Muscle of leg (tissue), 16 donors: ENCODE measurements at places on chromosomes 2 and 18. TPM values are rescaled to one million over a fixed set of nuclear protein-coding genes. Genes with fewer than 3 reads are reported as not detected.

DNA sequence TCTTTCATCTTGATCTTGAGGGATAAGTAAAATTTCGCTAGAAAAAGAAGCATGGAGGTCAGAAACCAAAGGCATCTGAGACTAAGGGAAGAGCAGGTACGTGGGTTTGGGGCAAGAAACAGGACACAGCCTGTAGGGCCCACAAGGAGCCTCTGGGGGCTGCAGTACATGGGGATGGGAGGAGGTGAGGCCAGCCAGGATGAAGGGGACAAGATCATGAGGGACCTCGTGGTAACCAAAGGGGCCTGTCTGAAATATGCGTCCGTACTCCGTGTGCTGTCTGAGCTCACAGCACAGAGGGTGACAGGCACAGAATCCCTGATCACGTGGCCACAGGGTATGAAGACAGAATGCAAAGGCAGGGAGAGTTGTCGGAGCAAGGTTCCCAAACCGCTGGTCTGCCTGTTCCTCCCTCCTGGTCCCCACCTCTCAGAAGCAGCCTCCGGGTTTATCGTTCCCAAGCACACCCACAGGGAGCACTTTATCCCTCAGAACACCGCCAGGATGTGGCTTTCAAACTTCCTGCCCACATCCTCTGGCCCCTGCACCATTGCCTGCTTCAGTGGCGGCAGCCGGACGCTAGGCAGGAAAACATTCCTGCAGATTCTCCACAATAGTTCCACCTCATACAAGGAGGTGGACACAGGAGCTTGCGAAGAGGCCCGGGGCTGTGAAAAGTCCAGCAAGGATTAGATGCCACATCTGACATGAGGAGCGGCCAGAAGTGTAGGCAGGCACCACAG is 12.0 kb downstream of the TMEM163 start:
- peaks cover 11% of the 10 kb centered on the region for H3K27me3 ChIP-seq
- no peaks in the 10 kb centered on the region for H3K36me3 ChIP-seq
- no peak for DNase-seq
- H3K4me1 ChIP-seq: peaks cover 6% of the 10 kb centered on the region

GRCh38 chr18:47915229-47915628 is 15.2 kb downstream of the SMAD2 start:
- no peaks in the 10 kb centered on the region for H3K27me3 ChIP-seq
- peaks cover 4% of the 10 kb centered on the region for H3K4me1 ChIP-seq
- DNase-seq: no peak
- no peak overlapping the region for H3K27ac ChIP-seq
- H3K36me3 ChIP-seq: no peaks in the 10 kb centered on the region

DNA sequence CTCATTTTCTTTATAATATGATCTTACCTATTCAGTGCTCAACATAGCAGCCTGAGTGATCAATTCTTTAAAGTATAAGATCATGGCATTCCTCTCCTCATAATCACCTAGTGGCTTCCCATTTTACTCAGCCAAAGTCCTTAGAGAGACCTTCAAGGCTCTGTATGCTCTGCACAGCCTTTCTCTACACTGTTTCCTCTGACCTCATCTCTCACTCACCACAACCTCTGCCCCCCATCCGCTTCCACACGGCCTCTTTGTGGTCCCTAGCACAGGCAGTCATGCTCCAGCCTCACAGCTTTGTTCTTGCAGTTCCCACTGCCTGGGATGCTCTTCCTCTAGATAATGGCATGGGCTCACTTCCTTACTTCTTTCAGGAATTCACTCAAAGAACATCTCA is 109.2 kb downstream of the HIBCH start:
- H3K36me3 ChIP-seq: peaks cover 13% of the 10 kb centered on the region
- no peak overlapping the region for H3K27ac ChIP-seq
- no peak for DNase-seq
- H3K27me3 ChIP-seq: no peaks in the 10 kb centered on the region

- no peaks in the 10 kb centered on the region for H3K27me3 ChIP-seq
- peaks cover 7% of the 10 kb centered on the region for H3K4me1 ChIP-seq
- peaks cover 12% of the 10 kb centered on the region for H3K36me3 ChIP-seq
- DNase-seq: no peak
- no peak overlapping the region for H3K27ac ChIP-seq
Measured at GRCh38 chr2:236131073-236131692, 37.0 kb downstream of the GBX2 start.

- H3K4me1 ChIP-seq: no peaks in the 10 kb centered on the region
- DNase-seq: no peak
- H3K27me3 ChIP-seq: no peaks in the 10 kb centered on the region
- H3K27ac ChIP-seq: no peak overlapping the region
- H3K4me3 ChIP-seq: no peak overlapping the region
Measured at GRCh38 chr2:142445551-142446072, 314.8 kb upstream of the LRP1B start.

DNA sequence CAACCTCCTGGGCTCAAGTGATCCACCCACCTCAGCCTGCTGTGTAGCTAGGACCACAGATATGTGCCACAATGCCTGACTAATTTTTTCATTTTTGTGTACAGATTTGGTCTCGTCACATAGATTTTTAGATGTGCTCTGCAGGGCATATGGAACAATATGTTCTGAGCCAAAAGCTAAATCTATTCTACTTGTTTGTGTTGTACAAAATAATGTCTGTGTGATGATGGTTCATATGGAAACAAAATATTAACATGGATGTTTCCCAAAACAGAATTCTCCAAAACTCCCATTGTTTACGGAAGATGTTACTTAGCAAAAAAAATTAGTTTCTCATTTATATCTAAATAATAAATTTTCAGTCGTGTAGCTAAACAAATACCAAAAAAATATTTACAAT is 12.6 kb upstream of the KLHL23 start:
- DNase-seq: peak; percentile 82
- H3K36me3 ChIP-seq: no peaks in the 10 kb centered on the region
- H3K27ac ChIP-seq: no peak overlapping the region
- no peaks in the 10 kb centered on the region for H3K27me3 ChIP-seq

DNA sequence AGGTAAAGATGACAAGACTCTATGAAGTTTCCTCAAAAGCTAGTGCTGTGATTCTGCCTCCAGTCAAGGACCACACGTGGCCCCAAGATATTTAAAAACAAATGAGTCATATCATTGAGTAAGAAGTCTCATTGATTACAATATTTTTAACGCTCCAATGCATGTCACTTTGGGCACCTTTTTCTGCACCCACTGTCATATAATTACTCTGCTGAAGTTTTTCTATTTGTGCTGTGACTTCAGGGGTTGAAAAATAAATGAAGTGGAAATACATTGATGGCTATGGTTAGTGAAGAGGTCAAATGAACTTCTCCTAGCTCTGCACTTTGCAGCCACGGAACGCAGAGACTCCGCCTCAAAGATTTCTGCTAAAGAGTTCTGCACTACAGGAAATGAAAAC is 344.3 kb upstream of the KYNU start:
- no peak overlapping the region for H3K27ac ChIP-seq
- no peaks in the 10 kb centered on the region for H3K4me1 ChIP-seq
- no peaks in the 10 kb centered on the region for H3K36me3 ChIP-seq
- no peak overlapping the region for H3K4me3 ChIP-seq
- H3K27me3 ChIP-seq: no peaks in the 10 kb centered on the region

- H3K36me3 ChIP-seq: no peaks in the 10 kb centered on the region
- H3K27me3 ChIP-seq: no peaks in the 10 kb centered on the region
- H3K4me1 ChIP-seq: peaks cover 2% of the 10 kb centered on the region
- peak; percentile 62 for DNase-seq
Measured at GRCh38 chr2:58896638-58897037, 655.5 kb upstream of the FANCL start.

Gene CCDC178
- total RNA-seq: 0.58 TPM

DNA sequence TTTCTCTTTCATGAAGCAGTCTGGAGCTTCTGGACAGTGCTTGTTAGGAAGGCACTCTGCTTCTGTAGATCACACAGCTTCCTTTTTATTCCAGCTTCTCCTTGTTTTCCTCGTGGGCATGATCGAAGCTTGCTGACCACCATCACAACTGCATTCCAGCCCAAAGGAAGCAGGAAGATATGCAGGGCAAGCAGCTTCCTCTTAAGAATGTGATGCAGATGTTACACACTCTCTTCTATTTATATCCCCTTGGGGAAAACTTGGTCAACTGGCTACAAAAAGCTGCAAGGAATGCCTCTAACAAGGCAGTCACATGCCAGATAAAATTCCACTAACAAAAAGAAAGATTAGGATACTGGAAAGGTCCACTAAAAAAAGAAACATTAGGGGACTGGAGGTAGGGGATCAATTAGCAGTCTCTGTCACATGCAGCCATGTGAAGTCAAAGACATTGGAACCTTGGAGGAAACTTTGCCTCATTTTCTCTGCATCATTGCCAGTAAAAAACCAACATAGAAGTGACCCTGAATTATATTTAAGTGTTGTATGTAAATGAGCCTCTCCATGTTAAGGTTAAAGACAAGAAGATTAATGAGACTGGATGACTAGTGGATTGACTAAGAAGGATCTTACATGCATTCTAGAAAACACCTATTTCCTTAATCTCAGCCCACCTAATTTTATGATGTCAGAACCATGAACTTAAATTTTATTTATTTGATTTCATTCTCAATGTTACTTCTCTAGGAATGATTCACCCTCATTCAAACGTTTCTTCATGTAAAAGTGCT is 98.3 kb downstream of the NAB1 start:
- H3K36me3 ChIP-seq: no peaks in the 10 kb centered on the region
- H3K4me3 ChIP-seq: no peak overlapping the region
- peak; percentile 19 for DNase-seq
- H3K4me1 ChIP-seq: no peaks in the 10 kb centered on the region

GRCh38 chr2:189541591-189541990 is 39.0 kb downstream of the SLC40A1 start:
- DNase-seq: no peak
- no peaks in the 10 kb centered on the region for H3K27me3 ChIP-seq
- no peak overlapping the region for H3K4me3 ChIP-seq
